ENCODE measurements at places on chromosomes 16 and 17.

- DNase-seq = no peak
Observed at GRCh38 chr17:55219934-55220333, 44.8 kb upstream of the HLF start.

GRCh38 chr16:88700636-88701482 lies 5.3 kb downstream of the RNF166 start:
- DNase-seq = no peak

DNA sequence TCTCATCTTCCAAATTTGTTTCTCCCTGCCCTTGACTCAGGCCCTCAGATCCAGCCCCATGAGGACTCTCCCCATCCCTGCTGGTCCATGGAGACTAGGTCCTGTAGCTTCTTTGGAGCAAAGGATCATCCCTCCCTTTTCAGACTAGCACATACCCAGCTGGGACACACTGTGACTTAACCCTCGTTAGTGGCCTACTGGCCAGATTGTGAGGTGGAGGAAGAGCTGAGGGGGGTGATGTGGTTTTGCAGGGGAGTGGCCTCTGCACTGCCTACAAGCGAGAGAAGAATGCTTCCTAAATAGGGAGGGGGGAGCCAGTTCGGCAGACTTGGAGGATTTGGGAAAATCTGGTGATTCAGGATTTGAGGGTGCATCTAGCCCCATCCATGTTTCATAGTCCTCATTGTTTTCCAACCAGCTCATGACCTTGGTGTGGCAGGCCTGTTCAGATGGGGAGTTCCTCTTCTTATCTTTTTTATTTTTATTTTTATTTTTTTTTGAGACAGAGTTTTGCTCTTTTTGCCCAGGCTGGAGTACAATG lies 47.8 kb upstream of the SLC47A1 start:
- no peak for DNase-seq

- DNase-seq = no peak
Observed at GRCh38 chr16:85782451-85782850, 16.9 kb downstream of the EMC8 start.

- DNase-seq = no peak
Observed at GRCh38 chr16:16996827-16997226, 473.9 kb downstream of the XYLT1 start.

DNA sequence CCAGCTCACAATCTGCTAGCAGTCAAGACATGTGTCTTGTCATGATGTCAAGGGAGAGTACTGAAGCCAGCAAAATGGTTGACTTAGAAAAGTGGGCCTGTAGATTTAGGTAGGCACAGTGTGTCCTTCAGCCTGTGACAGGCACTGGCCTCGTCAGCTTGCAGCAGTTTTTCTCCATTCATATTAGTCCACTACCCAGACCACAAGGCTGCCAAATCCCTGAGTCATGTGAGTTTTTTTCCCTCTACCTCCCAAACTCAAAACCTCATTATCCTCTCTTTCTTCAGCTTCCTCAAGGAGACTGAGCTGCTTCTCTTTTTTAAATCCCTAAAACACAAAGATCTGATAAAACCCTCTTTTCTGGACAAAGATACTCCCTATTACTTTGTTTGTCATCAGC lies 102.6 kb upstream of the HS3ST3A1 start:
- DNase-seq = no peak

DNA sequence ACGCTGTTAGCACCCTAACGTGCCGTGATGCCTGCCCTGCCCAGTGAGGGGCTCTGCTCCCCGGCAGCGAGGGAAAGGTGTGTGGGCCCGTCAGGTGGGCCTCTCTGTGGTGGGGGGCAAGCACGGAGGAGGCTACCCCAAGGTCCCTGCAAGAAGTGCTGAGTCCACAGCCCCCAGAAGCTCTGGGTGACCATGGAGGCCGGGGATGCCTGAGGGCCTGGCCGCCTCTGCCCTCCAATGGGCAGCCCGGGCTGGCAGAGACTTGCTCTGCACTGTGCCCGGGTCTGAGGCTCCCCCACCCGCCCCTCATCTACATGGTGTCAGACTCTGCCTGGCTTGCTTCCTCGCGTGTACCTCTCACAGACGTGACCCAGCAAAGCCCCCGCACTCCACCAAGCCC lies 12.2 kb downstream of the SLC38A10 start:
- DNase-seq = no peak

DNA sequence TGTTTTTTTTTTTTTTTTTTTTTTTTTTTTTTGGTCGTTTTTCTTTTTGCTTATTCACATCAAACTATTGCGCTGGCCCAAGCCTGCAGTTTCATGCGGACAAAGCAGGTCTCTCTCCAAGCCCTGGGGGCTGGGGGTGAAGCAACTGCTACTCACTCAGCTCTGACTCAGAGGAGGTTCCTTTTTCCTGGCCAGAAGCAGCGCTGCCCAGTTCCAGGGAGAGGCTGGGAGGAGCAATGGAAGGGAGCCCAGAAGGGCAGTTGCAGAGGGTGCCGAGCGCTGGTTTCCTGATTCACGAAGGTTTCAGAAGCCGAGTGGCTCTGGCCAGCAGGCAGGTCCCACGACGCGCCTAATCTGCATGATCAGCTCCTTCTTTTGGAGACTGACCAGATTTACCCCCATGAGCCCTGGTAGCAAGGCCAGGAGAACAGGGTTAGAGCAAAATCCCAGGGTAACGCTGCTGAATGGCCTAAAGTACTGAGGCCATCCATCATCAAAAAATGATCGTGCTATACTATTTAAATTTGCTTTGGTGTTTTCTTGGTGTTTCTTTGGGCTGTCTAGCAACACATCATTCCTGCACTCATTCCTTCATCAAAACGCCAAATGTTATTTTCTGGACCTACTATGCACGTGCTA lies 144.7 kb upstream of the SOX9 start:
- DNase-seq = peak; percentile 96

- no peak for DNase-seq
Observed at GRCh38 chr16:85829171-85829719, 29.8 kb downstream of the COX4I1 start.

DNA sequence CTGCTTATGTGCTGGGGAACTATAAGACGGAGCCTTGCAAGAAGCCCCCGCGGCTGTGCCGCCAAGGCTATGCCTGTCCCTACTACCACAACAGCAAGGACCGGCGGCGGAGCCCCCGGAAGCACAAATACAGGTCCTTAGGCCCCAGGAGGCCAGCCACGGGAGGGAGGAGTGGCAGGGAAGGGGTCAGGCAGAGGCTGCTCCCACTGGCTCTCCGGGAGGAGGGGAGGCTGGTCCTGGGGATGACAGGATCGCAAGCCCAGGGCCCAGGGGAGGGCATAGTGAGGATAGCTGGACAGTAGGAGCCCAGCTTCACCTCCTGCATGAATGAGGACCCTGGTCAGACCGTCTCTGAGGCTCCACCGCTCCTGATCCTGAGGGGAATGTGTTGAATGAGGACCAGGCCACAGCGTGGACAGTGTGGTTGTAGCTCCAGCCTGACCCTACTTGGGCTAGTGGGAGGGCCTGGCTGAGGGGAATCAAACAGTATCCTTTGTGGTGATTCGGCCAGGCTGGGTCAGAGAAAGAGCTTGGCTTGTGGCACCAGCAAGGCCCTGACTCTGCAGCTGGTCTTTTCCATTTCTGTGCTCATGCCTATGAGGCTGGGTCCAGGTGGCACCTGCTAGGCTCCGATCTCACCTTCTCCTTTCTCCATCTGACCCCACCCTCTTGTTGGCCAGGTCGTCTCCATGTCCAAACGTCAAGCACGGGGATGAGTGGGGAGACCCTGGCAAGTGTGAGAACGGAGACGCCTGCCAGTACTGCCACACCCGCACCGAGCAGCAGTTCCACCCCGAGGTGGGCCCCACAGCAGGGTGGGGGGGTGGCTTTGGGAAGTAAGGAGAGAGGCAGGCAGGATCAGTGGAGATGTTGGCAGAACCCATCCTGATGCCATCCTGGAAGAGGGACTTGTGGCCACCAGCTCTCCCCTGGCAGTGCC lies 28.7 kb downstream of the UNK start:
- no peak for DNase-seq

DNA sequence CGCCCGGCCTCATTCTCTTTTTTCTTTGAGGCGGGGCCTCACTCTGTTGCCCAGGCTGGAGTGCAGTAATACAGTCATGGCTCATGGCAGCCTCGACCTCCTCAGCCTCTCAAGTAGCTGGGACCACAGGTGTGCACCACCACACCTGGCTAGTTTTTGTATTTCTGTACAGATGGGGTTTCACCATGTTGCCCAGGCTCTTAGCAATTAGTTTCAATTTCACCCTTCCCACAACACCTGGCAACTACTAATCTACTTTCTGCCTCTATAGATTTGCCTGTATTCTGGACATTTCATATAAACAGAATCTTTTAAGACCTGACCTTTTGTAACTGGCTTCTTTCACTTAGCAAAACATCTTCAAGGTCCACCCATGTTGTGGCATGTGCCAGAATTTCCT lies 8.0 kb upstream of the NT5M start:
- no peak for DNase-seq

DNA sequence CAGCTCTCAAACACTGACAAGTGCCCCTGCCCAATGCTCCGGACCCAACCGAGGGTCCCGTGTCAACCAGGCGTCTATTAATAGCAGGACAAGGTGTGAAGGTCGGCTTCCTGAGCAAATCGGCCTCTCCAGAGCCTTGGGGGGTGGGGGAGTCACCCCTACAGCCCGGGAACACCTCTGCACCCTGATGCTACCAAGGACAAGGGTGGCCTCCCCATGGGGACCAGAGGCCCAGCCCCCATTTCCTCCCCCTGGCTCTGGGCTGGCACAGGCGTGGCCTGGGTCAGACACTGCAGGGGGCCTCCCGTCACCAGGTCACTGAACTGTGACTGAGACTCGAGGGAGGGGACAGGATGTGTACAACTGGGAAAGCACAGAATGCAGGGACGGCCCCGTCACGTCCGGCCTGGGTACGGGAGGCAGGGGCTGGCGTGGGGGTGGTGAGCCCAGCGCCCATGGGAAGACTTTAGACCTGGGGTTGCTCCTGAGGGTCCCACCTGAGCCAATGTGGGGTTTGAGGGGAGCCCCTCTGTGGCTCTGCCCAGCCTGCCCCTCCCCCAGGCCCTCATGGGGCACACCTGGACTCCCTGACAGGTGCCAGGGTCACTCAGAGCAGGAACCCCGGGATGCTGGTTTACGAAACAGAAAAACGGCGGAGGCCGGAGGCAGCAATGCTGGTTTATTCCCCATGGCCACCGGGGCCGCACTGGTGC lies 579 bp upstream of the CYBA start:
- no peak for DNase-seq

DNA sequence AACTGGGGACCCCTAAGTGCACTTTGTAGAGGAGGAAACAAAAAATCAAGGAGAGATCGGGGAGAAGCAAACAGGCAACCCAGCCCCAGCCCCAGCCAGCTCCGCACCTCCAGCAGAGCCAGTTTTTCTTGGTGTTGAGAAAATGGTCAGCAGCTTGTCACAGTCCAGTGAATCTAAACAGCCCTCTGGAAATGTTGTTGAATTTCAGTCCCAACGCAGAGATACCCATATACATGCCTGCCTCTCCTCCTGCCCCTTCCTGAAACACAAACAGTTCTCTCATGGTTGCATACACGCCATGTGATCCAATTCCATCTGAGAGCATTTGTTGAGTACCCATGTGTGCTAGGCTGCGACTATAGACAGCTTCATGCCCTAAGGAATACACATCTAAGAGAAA lies 42.4 kb upstream of the LHX1 start:
- no peak for DNase-seq

DNA sequence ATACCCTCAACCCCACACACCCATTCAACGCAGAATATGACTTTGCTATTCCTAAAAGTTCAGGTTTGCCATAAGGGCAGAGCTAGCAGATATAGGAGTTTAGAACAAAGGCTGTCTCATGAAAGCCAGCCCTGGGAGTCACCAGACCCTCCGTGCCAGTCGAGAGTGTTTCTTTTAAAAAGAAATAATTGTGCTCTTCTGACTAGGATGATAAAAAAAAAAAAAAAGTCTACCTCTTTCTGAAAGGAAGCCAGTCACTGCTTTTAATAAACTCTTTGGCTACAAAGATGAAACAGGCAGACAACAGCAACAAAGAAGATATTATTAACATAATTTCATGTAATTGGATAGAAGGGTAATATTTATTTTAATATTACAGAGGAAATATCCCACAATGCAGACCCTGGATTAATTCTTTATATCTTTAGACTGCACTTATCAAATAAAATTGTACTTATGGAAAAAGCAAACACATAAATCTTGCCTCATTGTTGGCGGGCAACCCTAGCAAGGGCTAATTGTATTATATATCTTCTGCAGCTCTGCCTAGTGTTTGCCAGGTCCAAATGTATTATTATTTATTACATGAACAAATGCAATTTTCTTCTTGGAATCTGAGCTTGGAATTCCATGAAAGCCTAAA lies 277.5 kb upstream of the DYNLRB2 start:
- no peak for DNase-seq

DNA sequence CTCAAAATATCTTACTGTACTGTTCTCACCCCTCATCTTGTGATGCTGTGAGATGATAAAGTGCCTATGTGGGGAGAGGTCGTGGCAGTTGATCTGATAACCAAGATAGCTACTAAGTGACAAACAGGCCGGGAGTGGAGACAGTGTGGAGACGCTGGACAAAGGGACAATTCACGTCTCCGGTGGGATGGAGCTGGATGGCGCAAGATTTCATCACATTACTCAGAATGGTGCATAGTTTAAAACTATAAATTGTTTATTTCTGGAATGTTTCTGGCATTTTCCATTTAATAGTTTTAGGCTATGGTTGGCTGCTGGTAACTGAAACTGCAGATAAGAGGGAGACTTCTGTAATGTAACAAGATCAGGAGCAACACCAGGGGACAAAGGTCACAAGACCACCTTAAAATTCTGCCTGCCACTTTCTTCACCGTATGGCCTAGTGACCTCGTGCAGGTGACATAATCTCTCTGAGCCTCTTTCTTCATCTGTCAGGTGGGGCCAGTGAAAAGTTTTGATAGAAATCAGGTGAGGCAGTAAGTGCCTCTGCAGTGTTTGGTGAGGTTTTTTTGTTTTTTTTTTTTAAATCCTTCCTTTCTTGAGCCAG lies 54.4 kb upstream of the LGALS9 start:
- DNase-seq = no peak

DNA sequence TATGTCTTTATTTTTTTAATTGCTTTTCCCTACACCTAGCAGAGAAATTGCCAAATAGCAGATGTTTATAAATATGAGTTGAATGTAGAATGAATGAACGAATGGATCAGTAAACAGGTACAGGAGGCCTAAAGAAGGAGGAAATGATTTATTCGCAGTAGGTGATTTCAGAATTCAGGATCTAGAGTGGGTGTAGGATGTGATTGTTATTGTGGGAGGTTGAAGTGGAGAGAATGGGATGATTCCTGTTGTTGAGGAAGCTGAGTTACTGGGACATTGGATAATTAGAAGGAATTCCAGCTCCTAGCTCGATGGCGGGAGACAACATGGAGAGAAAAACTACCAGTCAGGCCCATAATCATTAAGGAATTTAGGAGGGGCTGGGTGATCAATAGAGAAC lies 42.2 kb downstream of the MRTFB start:
- no peak for DNase-seq

- DNase-seq = no peak
Observed at GRCh38 chr17:79203016-79203415, 128.4 kb downstream of the ENGASE start.

Data from AG09319 (cell line).